ENCODE measurements at places on chromosomes 13 and 19.

GRCh38 chr19:48659768-48660167 is 13.0 kb downstream of the NTN5 start:
- no peak for DNase-seq

DNA sequence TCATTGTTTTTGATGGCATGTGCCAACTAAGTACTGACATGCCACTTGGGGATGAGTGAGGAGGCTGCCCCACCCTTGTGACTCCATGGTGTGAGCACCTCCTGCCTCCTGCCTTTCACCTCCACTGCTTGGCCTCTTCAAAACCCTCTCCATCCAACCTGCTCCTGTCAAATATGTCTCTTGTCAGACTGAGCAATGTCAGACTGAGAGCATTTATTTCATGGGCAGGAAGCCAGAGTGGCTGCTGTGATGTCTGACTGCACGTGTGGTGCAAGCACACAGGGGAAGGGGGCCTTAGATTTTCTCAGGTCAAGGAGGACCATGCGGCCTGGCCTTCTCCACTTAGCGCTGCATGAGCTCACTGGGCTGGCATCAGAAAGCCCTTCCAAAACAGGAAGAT is 68.3 kb downstream of the STARD13 start:
- no peak for DNase-seq

GRCh38 chr19:2550431-2551171 is 74.7 kb downstream of the GADD45B start:
- DNase-seq = no peak

GRCh38 chr19:42023121-42023942 is 29.3 kb upstream of the ATP1A3 start:
- DNase-seq = no peak

DNA sequence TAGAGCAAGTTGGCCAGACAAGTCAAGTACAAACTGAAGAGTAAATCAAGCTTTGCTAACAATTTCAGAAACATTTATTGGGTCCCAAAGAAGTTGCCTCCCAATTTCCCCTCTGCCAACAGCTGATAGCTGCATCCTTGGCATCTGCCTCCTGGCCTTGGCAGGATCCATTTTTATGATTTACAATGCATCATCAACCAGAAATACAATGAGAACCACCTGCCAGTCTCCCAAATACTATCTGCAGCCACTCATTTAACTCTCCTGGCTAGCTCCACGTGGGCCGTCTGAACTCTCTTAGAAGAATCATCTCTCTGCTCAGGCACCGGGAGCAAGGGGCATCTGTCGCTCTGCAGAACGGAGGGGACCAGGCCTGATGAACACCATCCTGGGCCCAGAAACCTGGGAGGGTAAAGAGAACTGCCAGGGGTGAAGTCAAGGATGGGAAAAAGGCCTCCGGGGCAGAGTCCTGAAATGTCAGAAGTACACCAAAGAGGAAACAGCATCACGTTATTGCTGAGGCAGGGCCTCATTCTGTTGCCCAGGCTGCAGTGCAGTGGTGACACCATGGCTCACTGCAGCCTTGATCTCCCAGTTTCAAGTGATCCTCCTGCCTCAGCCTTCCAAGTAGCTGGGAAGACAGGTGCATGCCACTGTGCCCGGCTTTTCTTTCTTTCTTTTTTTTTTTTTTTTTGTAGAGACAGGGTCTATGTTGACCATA is 2.6 kb downstream of the LONP1 start:
- DNase-seq = no peak

DNA sequence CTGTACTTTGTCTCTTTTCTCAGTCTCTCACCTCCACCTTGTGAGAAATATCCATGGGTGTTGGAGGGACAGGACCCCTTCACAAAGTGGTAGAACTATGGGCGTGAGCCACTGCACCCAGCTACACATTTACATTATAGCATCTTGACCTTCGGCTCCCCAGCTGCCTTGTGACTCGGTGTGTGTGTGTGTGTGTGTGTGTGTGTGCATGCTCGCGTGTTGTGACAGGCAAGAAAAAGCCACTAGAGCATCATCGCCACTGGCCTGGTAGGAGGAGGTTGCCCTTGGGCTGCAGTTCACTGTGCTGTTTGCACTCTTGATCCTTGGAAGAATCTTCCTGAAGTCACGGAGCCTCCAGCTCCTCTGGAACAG is 13.7 kb upstream of the ZNF888 start:
- no peak for DNase-seq

DNA sequence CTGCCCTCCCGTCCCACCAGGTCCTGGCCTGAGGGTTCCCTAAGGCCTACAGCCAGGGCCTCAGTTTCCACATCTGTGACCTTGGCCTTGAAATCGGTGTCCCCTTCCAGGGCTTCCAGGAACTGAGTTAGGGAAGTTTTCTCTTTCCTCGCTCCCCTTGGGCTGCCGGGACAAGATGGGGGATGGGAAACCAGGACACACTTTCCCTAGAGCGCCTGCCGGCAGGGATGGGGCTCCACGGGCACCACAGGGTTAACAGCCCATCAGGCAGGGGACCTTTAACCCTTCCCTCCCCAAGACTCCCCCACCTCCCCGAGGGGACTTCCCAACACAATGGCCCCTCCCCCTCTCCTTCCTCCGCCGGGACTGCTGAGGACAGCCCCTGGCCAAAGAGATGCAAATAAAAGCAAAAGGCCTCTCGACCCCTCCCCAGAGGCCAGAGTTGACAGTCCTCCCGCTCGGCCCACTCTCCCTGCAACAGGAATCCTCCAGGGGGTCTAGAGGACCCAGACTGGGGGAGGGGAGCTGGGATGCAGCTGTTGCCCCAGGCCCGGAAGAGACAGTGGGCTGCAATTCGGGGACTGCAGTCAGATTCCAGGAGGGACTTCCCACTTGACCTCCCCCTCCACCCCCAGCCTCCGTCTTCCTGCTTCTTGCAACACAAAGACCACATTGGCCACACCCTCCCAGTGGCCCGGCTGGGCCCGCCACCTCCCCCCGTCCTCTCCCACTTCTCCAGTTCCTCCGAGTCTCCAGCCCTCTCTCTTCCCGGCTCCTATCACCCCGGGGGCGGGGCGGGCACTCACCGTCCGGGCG is 3.4 kb downstream of the BBC3 start:
- peak; percentile 90 for DNase-seq

GRCh38 chr13:53005626-53006025 is 23.0 kb upstream of the OLFM4 start:
- no peak for DNase-seq

DNA sequence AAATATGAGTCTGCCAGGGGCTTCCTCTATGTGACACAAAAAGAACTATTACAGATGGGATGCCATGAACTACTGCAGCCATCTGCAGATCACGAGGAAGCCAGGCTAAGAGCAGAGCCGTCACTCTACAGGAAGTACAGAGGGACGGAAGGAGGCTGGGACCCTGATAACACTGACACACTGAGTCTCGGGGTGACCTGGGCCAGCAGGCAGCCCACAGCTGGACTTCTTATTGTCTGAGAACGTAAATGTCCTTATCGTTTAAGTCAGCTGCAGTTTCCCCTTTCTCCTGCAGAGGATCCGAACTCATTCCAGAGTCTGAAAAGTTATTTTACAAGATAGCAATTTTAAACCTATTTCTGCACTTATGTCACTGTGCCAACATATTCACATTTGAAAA is 20.7 kb downstream of the PARP4 start:
- no peak for DNase-seq

- DNase-seq = no peak
Observed at GRCh38 chr13:22486490-22486889, 694.3 kb upstream of the SGCG start.

GRCh38 chr13:20779405-20779804 is 5.6 kb upstream of the EEF1AKMT1 start:
- DNase-seq = no peak

- no peak for DNase-seq
Observed at GRCh38 chr13:71068041-71068440, 799.0 kb downstream of the DACH1 start.

GRCh38 chr13:40682449-40683240 is 16.2 kb upstream of the FOXO1 start:
- DNase-seq = no peak

DNA sequence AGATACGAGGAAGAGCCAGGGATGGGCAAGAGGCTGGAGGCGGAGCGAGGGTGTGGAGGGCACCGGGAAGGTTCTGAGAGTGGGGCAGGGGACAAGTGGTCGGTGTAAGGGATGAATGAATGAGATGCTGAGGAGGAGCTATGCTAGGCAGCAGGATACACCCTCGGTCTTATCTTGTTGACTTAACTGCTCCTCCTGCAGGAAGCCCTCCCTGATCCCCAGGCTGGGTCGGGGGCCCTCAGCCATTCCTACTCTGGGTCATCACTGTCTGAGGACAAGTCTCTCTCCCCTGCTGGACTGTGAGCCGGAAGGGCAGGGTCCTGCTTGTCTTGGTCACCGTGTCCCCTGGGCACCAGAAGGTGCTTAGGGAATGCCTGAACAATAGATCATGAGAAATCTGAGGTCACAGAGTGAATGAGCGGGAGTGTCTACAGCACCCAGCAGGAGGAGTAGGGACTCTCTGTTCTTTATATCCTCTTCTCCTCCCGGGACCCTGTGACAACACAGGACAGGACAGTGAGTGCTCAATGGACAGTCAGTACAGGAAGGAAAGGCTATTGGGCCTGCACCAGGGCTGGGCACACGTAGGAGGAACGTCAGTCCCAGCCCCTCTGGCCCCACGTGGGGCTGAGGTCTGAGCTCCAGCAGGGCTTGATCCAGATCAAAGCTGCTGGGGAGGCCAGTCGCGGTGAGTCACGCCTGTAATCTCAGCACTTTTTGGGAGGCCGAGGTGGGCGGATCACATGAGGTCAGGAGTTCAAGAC is 6.5 kb downstream of the NKPD1 start:
- DNase-seq = peak; percentile 32

GRCh38 chr19:2003874-2004273 is 11.6 kb downstream of the BTBD2 start:
- DNase-seq = no peak

DNA sequence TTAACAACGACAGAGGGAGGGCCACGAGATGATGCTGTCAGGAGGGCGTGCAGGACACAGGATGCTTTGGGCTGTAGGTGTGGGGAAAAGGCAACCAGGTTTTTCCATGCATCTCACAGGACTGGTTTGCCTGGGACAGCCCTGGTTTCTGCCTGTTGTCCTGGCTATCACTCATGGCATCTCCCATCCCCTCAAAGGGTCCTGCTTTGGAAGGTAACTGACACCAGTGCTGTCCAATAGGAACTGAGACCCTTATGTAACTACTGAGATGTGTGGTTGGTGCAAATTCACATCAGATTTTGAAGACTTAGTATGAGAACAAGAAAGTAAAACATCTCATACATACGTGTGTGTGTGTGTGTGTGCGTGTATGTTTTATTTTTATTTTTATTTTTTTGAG is 144.2 kb downstream of the URI1 start:
- DNase-seq = no peak

DNA sequence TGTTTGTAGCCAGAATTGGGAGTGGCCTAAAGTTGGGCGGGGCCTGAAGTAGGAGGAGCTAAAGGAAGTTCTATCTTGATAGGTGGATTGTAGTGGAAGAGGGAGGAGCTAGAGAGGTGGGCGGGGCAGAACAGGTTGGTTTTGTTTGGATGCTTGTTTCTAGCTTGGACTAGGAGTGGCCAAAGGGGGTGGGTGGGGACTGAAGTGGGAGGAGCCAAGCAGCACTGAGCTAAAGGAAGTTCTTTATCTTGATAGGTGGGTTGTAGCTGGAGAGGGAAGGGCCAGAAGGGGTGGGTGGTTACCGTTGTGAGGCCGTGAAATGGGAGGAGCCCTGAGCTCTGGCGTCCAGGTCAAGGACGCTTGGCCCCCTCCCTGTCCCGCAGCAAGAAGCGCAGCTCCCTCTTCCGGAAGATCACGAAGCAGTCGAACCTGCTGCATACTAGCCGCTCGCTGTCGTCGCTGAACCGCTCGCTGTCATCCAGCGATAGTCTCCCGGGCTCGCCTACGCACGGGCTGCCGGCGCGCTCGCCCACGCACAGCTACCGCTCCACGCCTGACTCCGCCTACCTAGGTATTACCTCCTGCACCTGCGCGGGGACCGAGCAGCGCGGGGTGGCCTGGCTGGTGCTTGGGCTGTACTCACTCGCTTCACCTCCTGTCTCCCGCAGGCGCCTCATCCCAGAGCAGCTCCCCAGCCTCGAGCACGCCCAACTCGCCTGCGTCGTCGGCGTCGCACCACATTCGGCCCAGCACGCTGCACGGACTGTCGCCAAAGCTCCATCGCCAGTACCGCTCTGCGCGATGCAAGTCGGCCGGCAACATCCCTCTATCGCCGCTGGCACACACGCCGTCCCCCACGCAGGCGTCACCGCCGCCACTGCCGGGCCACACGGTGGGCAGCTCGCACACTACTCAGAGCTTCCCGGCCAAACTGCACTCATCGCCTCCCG is 8.0 kb downstream of the DNASE2 start:
- peak; percentile 21 for DNase-seq

DNA sequence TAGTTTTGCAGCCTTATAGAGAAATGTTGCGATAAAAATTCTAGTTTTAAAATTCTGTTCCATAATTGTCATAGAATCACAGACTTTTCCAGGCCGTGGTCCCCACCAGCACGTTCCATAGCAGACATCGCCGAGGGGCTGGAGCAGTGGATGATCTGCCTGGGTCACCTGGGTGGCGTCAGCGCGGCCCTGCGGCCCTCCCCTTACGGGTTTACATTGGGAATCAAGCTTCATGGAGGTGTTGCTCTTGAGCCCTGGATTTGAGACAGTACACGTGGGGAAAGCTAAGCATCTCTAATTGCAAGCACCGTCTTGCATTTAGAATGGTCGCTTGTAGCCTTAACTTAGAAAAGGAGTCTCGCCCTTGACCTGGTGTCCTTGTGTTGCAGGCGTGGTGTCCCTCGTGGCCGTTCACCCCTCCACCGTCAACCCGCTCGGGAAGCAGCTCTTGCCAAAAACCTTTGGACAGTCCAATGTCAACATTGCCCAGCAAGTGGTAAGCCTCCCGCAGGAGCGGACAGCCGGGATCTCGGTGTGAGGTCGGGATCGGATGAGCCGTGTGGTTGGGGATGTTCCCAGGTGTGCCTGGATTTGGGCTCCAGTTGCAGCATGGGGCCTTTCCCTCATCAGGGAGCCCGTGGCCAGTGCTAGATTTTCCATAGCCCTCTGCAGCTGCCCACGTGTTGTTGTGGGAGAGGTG is 35.1 kb downstream of the ATP4B start:
- no peak for DNase-seq

- DNase-seq = peak; percentile 42
Observed at GRCh38 chr19:7674010-7675005, 2.6 kb upstream of the MCEMP1 start.

DNA sequence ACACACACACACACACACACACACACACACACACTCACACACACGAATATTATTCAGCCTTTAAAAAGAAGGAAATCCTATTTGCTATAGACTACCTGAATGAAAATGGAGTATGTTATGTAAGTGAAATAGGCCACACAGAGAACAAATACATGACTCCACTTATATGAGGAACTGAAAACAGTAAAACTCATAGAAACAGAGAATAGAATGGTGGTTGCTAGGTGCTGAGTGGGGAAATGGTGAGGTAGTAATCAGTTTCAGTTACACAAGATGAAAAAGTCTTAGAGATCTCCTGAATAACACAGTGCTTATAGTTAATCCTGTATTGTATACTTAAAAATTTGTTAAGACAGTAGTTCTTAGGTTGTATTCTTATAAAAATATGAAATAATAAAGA is 8.2 kb downstream of the ZNF677 start:
- DNase-seq = no peak

GRCh38 chr13:43872181-43872580 is 7.4 kb downstream of the CCDC122 start:
- no peak for DNase-seq

- no peak for DNase-seq
Observed at GRCh38 chr19:48044561-48044960, 682 bp upstream of the CABP5 start.
